ENCODE measurements at places on chromosomes 5 and 9.

GRCh38 chr9:36971935-36972488 lies 62.1 kb downstream of the PAX5 start:
- DNase-seq: no peak

DNA sequence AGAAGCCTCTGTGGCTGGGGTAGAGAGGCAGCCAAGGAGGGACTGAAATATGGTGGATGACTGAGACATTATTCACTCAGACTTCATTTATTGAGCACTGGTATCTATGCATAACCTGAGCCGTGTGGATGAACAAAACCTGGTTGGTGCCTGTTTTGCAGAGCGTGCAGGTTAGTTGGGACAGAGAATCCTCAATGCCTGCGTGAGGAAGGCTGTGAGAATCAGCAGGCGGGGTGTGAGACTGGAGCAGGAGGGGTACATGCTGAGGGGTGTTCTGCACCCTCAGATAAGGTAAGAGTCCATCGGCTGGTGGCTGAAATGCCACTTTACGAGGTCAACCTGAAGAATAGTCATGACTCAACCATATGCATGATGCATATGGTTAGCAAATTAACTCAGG lies 271.6 kb downstream of the MED10 start:
- DNase-seq: no peak

DNA sequence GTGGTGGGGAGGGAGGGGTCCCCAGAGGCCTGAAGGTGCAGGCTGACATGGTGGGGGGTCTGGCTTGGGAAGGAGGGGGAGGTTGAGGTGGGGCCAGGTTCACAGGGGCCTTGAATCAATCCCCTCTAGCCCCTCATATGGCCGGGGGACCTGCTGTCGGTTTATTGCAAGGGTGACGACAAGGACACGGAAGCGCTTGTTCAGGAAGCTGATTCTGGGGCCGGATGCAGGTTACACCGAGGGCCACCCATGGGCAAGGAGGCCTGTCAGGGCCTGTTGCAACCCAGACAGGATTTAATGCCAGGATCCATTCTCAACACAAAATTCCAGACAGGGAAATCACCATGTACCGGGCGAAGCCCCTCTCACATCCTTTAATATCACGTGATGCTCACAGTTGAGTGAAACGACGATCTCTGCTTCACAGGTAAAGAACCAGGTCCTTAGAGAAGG lies 41.6 kb upstream of the SYNPO start:
- no peak for DNase-seq

DNA sequence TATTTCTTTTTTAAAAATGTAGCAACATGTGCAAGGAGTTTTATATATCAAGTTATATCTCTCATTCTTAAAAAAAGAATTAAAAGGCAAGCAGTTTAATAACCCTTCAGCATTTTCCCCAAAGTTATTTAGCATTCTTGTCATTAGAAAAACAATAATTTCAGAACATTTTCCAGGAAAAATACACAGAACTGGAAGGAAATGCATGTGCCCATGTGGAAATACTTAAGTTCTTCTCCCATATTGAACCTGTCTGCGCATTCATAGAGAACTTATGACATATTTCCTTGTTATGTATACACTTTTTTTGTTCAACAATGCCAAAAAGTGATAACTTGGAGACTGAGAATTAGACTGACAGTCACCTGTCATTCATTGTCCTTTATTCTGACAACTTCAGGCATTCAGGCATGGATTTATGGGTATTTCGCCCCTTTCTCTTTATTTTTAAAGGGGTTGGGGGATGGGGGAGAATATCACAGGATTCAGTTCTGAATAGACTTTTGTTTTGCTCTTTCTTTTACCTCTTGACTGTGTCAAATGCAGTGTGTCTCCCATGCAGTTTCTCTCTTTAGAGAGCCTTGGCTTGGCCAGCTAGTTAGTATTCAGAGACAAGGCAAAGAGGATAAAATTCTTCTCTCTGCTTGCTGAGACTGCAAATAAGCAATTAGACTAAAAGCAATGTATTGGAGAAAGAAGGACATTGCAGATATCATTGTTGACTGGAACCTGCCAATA lies 701.0 kb downstream of the NR2F1-AS1 start:
- DNase-seq: no peak

GRCh38 chr5:172680921-172681320 lies 39.9 kb downstream of the NEURL1B start:
- DNase-seq: no peak

DNA sequence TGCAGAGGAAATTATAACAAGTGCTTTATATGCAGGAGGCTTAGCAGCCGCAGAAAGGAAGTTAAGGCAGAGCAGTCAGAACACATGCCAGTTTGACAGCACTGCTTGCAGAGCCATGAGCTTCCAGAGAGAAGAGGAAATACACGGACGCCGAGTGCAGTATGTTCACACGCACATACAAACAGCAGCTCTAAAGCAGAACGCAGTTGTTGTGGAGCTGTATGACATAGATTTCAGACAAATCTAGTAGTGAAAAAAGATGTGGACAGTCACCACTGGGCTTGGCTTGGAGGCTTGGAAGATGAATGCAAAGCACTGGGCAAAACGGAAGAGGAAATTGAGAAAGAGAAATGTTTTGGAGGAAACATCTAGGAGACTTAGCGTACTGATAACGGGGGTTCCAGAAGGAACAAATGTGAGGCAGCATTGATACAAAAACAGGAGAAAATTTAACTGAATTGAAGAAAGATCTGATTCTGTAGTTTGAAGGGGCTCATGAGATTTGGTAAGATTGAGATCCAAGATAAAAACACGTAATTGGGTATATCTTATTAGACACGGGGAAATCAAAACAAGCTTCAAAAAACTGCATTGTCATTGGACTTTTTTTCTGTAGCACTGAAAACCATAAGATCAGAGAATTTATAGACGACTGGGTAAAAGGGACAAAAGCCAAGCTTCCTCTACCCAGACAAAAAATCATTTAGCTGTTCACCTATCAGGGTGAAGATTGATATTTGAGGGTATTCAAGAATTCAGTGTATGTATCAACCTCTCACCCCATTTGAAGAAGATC lies 19.6 kb upstream of the ROPN1L start:
- no peak for DNase-seq
